Muscle of back (tissue), 13 donors: ENCODE measurements at places on chromosomes 1 and 21. TPM values are rescaled to one million over a fixed set of nuclear protein-coding genes. Genes with fewer than 3 reads are reported as not detected.

TGFB2 gene
- polyA plus RNA-seq, result 57.2 TPM

- no peak for DNase-seq
These were observed 59.4 kb upstream of the NEK2 start for GRCh38 chr1:211734791-211735190.

KRTAP20-4 gene
- polyA plus RNA-seq, result not detected

AMY2A gene
- polyA plus RNA-seq, result not detected

SIK1 gene
- 3.0 TPM for polyA plus RNA-seq

LCE3E gene
- polyA plus RNA-seq, result not detected

DNA sequence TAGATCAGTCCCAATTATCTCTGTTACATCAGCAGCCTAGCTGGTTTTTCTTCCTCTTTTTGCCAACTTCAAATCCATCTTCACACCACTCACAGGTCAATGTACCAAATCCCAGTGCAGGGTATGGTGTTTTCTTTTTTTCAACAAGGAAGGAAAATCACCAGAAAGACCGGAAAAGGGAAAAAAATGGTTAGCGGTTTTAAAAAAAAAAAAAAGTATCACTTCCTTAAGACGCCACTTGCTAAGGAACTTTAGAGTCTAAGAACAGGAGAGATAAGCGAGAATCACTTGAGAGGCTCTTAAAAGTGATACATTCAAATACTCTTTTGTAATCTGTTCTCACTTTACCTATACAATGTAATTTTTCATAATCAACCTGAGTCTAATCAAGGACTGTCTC, 3.1 kb upstream of the OR10J1 start:
- no peak for DNase-seq

GRCh38 chr1:159632922-159633321, 45.3 kb downstream of the APCS start:
- no peak for DNase-seq

SLC50A1 gene
- 20.0 TPM for polyA plus RNA-seq

GRCh38 chr1:234866007-234866866, 256.3 kb upstream of the IRF2BP2 start:
- no peak for DNase-seq

HSD11B1 gene
- not detected for polyA plus RNA-seq

IL22RA1 gene
- 1.8 TPM for polyA plus RNA-seq

DNA sequence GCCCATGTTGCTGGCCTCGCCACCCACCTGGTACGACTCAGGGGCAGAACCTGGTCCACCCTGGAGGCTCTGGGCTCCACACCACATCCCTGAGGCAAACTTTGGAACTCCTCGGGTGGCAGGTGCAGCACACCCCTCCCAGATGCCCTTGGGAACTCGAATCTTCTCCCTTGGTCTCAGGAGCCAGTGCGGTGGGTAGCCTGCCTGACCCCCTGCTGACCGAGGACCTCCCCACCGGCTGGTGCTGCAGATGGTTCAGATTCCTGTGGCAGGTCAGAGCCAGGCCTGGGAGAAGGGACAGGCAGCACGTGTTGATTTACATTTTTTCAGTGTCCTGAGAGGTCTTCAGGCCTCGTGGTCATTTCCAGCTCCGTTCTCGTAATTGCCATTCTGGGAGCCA, 6.3 kb upstream of the CFAP410 start:
- no peak for DNase-seq

MAP1LC3C gene
- 12.9 TPM for polyA plus RNA-seq

GRCh38 chr1:67436511-67437055, 6.4 kb upstream of the SERBP1 start:
- no peak for DNase-seq

MYBPH gene
- polyA plus RNA-seq, result 283 TPM

GRCh38 chr1:206461602-206462455, 8.4 kb upstream of the IKBKE start:
- peak; percentile 85 for DNase-seq

OLFM3 gene
- polyA plus RNA-seq, result 0.84 TPM

- DNase-seq, result no peak
These were observed 105.7 kb upstream of the PPP2R5A start for GRCh38 chr1:212179394-212180076.

DNA sequence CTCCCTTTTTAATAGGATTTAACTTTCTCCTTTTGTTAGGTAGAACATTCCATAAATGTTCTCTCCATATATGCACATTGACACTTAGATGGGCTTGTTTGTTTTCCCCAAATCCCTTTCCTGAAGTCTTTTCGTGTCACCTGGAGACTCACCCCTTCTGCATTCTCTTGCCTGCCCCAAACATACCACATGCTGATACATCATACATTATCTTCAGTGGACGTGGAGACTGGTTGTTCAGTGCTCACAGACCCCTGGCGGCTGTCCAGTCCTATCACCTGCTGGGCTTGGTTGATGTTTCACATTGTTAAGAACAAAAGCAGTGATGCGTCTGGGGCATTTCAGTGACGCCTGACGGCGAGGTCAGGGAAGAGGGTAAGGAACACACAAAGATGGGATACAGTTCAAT, 22.2 kb downstream of the FMOD start:
- no peak for DNase-seq

DNA sequence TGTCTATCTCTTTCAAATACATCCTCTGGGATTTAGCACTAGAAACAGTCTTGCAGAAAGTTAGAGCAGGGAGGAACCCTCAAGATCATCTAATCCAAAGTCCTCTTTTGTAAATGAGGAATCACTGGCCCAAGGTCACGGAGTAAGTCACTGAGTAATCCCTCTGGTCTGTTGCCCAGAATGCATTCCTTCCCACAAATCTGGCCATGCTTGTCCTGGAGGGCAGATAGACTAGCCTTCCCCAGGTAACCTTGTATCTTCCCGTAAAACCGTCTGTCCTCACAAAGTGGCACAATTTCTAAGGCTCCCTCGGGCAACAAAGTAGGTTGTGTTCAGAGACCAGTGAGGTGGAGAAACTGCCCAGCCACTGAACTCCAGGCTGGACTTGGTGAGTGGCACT, 46.2 kb downstream of the DDR2 start:
- DNase-seq, result no peak

GRCh38 chr1:119048624-119049404, 60.7 kb upstream of the TBX15 start:
- no peak for DNase-seq

GRCh38 chr1:197339106-197340060, 71.3 kb downstream of the CRB1 start:
- DNase-seq, result no peak

- DNase-seq, result no peak
These were observed 5.7 kb downstream of the ZBTB40 start for GRCh38 chr1:22457345-22457744.

GRCh38 chr1:201514466-201514865, 7.5 kb upstream of the CSRP1 start:
- no peak for DNase-seq

DNA sequence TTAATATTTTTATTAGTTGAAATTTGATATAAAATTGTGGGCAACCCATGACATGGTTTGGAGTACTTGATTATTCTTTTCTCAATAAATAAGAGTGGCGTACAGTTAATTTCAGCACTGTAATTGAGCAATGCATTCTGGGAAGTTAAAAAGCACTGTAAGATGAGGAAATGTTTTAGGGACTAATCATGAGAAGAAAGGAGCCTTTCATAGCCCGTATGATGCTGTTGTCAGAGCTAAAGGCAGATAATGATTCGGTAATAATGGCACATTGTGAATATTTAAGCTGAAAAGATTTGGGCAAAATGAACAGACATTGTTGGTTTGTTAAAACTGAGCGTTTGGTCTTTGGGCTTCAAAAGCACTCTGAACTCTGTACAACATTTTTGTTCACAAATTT, 139.3 kb downstream of the NFIA start:
- no peak for DNase-seq

DNA sequence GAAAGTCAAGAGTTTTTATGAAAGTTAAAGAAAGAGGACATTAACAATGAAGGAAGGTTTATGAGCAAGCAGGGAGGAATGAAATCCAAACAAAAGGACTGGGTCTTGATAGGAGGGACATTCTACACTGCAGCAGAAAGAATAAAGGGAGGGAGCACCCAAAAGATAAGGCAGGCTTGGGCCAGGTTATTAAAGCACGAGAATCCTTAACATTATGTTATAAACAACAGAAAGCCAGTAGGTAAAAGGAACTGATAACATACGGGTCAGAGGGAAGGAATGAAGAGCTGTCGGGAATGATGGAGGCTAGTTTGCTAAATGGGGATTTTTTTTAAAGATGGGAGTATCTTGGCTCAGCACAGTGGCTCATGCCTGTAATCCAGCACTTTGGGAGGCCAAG, 19.4 kb downstream of the LPGAT1 start:
- DNase-seq, result no peak

TGFBR3 gene
- polyA plus RNA-seq, result 26.9 TPM

DNA sequence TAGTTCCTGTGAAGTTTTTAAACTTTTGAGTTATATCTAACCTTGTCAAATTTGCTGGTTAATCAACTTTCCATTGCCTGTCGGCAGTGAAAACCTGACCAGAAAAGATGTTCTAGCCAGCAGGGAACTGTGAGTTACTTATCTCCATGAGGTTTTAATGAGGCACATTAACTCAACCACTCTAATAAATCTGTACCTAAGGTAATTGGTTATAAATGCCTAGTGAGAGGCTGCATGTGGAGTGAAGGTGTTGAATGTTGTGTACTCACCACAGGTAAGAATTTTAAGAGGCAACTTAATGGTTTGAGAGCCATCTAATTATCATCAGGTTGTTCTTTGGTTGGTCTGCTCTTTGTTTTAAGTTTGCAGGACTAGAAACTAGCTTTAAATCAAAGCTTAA, 138.4 kb upstream of the LHX8 start:
- DNase-seq, result no peak

DNA sequence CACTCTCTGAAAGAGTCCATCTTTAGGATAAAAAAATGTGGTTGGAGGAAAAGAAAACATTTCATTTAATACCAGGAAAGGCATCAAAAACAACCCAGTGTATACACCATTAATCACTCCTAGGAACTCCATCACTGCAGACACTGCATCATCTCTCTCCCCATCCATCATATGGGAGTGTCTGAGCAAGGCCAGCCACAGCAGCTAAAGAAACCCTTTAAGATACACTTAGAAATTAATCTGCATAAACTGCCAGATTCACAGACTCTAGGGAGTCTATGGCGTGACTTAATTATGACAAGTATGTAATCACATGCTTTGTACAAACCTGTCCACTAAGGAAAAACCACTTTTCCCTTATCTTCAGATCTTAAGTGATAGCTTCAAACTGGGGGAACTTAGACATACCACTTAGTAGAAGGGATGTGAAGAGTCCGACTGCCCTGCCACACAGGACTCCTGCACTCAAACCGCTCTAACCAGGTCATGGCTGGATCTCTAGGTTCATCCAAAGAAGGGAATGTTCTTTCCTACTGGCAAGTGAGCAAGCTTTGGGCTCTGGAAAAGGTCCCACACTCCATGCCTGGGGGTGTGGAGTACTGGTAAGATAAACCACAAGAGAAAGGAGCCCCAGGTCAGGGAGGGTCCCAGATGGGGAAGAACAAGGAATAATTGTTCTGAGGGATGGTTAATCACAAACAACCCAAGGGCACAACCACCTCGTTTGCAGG, 61.0 kb upstream of the C8B start:
- DNase-seq, result no peak

- no peak for DNase-seq
These were observed 95.9 kb downstream of the GIPC2 start for GRCh38 chr1:78141531-78142231.

GPR25 gene
- polyA plus RNA-seq, result 0.29 TPM

DNA sequence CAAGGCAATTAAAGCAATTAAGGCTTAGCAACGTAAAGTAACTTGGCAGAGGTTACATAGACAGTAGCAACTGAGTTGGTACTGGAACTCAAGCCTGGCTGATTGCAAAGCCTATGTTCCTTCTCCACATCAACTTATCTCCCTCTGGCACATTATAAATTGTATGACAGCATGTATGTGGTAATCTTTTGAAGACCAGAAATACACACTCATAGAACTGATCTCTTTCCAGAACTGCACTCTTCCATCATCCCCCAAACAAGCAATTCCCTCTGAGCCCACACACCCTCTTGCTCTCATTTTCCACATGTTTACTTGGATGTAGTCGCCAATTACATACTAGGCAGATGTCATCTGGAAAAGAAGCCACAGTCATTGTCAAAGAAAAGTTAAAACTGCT, 502.2 kb downstream of the PLPP3 start:
- peak; percentile 73 for DNase-seq

OR2G3 gene
- not detected for polyA plus RNA-seq

MAEL gene
- polyA plus RNA-seq, result 0.91 TPM

RAB29 gene
- 4.2 TPM for polyA plus RNA-seq

FCRL3 gene
- polyA plus RNA-seq, result 0.13 TPM

- no peak for DNase-seq
These were observed 670 bp downstream of the COX20 start for GRCh38 chr1:244836135-244836521.

- DNase-seq, result peak; percentile 63
These were observed 113.9 kb upstream of the BACE2 start for GRCh38 chr21:41054018-41054578.

HUNK gene
- polyA plus RNA-seq, result 5.9 TPM

DNA sequence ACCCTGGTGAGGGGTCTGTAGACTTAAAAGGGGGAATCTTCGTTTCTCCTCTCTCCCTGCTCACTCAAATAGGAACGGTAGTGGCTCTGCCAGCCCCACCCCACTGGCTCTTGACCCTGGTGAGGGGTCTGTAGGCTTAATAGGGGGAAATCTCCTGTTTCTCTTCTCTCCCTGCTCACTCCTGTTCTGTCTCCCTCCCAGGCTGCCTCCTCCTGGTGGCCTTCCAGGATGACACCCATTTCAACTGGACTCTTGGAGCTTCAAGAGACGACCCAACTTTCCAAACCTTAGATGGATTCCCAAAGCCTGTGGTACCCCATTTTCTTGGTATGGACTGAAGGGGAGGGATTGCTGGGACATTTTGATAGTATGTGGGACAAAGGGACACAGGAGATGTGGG, 1.4 kb upstream of the EPHB2 start:
- no peak for DNase-seq

SYCP1 gene
- polyA plus RNA-seq, result not detected

DNA sequence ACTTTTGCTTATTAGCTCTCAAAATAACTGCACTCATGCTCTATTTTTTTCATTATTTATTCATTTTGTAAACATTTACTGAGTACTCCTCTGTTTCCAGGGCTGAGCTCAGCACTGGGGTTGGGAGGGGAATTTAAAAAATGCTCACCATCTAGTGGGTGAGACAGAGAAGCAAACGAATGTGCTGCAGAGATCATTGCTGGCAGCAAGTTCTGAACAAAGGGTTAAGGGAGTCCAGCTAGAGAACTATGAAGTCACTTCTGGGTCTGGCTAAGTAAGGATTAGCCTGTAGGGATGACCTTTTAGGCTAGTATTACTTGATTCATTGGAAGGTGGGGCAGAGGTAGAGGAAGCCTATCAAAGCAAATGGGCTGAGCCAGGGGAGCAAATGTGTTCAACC, 99.1 kb upstream of the ZNF644 start:
- DNase-seq, result peak; percentile 13
